ENCODE measurements at places on chromosomes 16 and 17.

- DNase-seq = no peak
These were observed 98.3 kb downstream of the N4BP1 start for GRCh38 chr16:48511716-48512115.

GRCh38 chr16:89361751-89362539 is 128.4 kb downstream of the ANKRD11 start:
- no peak for DNase-seq

- DNase-seq = no peak
These were observed 14.6 kb downstream of the HSD11B2 start for GRCh38 chr16:67445441-67445912.

DNA sequence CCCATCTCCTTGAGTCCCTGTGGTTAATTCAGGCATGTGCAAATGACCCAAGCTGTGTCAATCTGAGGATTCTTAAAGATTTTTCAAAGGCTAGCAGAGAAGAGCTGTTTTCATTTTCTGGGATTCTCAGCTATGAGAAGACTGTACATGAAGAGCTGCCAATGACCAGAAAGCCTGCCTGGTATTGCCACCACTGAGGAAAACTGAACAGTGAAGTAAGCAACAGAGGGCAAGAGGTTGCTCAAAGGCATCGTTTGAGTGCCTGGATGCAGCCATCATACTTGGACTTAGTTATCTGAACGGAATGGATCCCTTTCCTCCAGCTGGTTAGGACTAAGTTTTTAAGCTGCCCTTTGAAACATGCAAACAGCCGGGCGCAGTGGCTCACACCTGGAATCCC is 38.4 kb downstream of the FAM20A start:
- DNase-seq = no peak

- DNase-seq = no peak
These were observed 11.2 kb upstream of the NGFR start for GRCh38 chr17:49483599-49484509.

DNA sequence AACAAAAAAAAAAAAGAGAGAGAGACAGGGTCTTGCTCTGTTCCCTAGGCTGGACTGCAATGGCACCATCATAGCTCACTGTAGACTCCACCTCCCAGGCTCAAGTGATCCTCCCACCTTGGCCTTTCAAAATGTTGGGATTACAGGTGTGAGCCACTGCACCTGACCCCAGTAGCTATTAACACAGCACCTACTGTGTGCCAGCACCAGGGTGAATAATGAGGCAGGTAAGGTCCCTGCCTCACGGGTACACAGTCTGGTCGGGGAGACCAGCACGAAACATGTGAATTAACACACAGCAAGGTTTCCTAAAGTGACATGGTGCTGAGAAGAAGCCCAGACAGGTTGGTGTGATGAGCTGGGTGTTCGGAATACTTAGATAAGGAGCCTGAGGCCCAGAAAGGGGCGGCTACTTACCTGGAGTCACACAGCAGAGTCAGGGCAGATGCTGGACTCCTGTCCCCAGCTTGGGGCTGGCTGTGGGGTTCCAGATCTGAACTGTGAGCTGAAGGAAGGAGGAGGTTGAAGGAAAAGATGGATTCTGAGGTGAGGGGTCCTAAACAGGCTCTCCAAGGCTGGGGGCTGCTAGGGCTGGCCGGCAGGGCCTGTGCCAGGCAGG is 10.5 kb upstream of the FBXL19 start:
- DNase-seq = no peak
